ENCODE measurements at places on chromosomes 3 and 15.
A peak's percentile ranks its signal among the peaks of the same experiment; 100 is the strongest.

- DNase-seq = no peak
Observed at GRCh38 chr3:9770276-9770812, 597 bp upstream of the CAMK1 start.

- DNase-seq = no peak
Observed at GRCh38 chr3:16073203-16073602, 101.3 kb upstream of the GALNT15 start.

DNA sequence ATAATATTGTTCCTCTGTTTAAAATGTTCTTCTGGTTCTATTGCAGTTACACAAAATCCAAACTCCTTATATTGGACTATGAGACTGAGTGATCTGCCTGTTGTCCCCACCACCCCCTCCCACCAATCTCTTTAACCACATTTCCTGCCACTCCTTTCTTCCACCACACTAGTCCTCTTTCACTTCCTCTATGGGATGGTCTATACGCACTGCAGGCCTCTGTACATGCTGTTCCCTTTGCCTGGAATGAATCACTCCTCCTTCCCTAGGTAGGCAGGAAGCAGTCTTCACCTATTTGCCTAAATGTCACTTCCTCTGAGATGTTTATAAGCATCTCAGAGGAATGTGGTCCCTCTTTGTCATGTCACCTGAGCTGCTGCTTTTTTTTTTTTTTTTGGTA lies 4.0 kb downstream of the MAP2K1 start:
- peak; percentile 54 for DNase-seq

- no peak for DNase-seq
Observed at GRCh38 chr3:162332344-162332743, 835.7 kb downstream of the OTOL1 start.

DNA sequence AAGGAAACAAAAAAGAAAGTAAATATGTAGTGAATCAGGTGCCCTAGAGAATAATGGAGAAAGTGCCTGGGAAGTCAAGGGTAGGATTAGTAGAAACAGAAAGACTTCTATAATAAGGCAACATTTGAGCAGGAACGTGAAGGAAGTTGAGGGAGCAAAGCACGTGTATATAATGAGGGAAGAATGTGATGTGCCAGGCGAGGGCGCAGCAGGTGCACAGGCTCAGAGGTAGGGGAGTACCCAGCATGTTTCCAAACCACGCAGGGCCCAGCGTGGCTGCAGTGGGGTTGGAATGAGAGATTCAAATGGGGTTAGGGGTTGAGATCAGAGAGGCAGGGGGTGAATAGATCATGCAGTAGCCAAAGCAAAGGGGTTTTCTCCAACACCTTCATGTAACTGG lies 91.9 kb upstream of the VGLL4 start:
- peak; percentile 16 for DNase-seq

- DNase-seq = no peak
Observed at GRCh38 chr3:184511741-184512140, 49.8 kb upstream of the EPHB3 start.

GRCh38 chr3:16180737-16181134 lies 6.3 kb downstream of the GALNT15 start:
- DNase-seq = no peak

GRCh38 chr15:68572309-68572708 lies 6.5 kb upstream of the CORO2B start:
- no peak for DNase-seq

GRCh38 chr3:149453140-149453805 lies 21.2 kb upstream of the TM4SF4 start:
- no peak for DNase-seq

DNA sequence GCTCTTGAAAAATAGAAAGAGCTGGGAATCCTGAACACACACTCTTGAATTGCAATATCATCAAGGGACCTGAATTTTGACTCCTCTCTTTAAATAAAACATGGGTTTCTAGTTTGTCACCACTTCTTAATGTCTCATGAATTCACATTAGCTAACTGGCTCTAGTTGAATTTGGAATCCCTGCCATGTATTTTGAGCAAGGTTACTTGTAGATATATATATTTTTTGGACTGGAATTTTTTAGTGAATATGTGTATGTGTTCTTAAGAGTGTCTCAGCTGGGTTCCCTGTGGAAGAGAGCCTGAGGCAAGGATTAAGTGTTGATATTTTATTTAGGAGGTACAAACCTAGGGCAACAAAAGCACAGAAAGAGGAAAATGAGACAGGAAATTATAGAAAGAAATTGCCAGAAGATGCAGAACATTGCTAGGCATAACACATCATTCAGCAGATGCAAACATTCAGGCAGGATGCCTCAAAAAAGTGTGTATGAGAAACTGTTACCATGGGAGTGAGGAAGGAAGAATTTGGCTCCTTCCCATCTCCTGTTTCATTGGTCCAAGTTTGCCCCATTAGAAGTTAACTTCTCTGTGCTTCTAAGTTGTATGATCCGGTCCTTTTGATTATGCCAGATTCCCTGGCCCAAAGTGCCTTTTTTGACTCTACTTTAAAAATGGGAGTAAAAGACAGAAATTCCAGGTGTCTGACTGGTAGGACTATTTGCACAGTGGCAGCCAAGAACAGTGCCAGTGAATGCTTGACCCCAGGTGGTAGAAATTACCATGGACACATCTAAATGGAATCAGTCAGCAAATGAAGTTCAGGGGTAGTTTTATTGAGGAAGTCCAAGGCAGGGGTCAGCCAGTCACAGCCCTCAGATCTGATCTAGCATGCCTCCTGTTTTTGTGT lies 253.7 kb upstream of the TGFBR2 start:
- no peak for DNase-seq

DNA sequence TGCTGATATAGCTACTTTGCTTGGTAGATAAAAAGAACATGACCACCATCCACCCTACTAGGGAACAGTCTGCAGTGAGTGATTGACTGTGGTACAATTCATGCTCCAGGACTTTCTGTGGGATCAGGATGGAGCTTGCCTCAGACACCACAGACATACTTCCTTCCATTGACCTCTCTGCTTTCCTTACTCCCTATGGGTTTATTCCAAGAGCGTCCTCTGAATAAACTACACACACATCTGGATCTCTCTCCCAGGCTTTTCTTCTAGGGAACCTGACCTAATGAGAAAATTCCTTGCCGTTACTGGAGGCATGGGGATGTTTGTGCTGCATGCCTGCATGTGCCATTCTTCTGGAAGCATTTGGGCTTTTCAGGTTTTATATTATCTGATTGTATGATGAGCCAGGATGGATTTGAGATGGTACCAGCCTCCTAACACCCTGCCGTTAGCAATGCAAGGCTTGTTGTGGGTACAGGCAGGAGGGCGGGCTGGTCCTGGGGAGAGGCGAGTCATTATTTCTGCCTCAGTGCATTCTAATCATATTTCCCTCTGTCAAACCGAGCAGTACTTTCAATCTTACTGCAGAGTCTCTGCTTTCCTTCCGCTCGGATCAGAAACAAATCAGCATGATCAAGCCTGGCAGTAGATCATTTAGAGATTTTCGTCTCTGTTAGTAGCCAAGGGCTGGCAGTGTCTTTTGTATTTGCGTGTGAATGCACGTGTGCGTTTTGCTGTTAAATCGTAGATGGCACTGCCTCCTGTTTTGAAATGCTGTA lies 279.2 kb downstream of the PDCD6IP start:
- no peak for DNase-seq

DNA sequence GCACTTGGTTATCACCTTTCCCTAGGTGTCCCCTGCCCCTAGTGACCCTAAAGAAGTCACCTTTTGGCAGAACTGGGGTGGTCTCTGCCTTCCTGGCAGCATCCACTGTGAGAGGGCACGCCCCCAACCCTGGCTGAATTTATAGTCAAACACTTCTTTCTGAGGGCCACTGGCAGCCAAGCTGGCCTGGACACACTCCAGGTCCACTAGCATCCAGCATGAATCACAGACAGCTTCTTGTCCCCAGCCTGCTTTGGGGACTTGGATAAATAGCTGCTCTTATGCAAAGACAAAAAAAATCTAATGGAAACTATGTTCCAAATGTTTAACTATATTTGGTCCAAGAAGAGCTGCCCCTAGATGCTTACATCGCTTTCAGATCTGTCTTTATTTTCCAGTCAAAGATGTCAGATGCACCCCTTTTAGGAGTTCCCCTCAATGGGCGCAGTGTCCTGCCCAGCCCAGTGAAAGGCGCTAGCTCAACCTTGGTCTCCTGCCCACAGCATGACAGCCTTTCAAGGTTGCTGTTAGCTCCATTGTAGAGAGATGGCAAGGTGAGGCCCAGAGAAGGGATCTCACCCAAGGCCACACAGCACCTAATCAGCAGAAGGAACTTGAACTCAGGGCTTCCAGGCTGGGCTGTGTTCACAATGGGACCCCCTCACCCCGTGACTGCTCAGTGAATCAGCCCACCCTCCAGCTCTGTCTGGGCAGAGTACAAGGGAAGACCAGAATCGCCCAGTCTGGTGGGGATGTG lies 7.0 kb downstream of the RASL12 start:
- DNase-seq = no peak

GRCh38 chr15:63881431-63881830 lies 47.7 kb upstream of the HERC1 start:
- no peak for DNase-seq

GRCh38 chr15:59274126-59274970 lies 67.7 kb downstream of the LDHAL6B start:
- no peak for DNase-seq

DNA sequence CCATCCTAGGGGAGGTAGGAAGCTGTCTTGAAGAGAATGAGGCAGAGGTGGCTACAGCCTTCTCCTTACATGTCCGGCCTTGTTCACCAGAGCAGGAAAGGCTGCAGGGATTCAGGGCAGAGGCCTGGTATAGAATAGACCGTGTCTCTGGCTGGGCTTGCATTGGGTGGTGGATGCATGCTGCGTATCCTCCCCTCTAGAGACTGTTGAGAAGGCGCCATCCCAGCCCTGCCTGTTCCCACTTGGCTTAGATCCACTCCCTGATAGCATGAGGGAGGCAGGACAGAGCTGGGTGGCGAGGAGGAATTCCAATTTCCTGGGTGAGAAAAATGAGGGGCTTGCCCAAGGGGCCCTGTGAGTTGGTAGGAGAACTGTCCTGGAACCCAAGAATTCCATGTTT lies 57.5 kb downstream of the CORO2B start:
- DNase-seq = no peak

DNA sequence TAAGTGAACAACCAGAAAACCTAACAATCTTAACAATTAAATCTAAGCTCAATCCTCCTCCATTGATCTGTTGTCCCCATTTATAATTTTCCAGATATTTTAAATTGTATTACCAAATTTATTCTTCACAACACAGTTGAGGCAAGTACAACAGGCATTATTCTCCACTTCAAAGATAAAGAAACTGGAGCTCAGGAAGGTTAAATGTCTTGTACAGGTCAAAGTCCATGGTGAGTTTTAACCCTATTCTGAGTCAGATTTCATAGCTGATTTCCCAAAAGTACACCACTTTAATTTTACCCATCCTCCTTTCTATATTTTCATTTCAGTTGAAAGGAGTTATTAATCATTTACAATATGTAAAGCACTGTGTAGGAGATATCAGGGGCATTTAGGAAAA lies 112.2 kb downstream of the FBXL22 start:
- DNase-seq = no peak

GRCh38 chr15:49962044-49962602 lies 156.9 kb downstream of the ATP8B4 start:
- DNase-seq = no peak

DNA sequence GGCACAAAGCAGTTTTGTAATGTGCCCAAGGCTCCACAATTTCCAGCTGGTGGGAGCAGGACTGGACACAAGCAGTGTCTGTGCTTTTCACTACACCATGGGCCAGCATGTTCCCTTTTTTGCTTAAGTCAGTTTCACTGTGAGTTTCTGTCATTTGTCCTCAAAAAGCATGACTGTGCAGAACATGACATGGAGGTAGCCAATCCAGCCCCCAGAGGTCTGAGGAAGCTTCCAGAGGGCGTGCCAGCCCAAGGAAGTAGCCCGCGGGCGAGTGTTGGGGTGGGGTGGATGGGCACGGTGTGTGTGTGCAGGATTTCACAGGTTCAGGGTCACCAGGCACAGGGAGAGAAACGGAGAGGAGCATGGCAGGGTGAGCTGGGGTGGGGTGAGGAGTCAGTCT lies 8.0 kb upstream of the EEFSEC start:
- DNase-seq = no peak

DNA sequence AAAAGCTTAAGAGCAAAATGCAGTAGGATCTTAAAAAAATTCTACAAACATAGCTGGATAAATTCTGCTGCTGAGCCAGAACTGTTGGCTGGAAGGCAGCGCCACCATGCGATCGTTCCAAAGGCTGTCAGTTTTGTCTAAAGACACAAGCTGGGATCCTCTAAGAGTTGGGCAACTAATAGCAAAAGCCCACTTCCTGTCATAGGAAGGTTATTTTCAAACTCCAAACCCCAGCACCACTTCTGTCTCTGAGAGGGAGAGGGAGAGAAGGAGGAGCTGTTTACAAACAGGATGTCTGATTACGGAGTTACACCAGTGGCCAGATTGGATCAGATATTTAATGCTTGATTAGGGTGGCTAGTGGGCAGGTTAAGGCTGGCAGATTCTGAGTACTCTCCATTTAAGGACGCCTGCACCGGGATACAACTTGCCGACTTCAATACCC lies 44.0 kb downstream of the EIF4E3 start:
- peak; percentile 19 for DNase-seq

DNA sequence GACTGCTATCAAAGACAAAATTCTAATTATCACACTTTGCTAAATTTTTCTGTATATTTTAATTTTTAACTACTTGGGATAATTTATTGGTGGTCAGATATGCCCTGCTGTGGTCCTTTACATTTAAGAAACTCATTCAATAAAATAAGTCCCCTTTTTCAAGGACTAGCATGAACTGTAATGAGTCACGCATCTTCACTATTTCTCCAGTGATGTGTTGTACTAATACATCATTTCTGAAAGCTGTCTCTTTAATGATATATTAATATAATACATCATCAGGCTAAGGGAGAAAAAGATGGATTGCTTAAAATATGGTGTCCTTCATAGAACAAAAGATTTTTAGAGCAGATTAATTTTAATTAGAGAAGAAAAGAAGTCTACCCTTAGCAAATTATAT lies 901.4 kb downstream of the DIPK2A start:
- DNase-seq = no peak

- DNase-seq = no peak
Observed at GRCh38 chr3:101497803-101498202, 15.2 kb downstream of the SENP7 start.

- no peak for DNase-seq
Observed at GRCh38 chr3:52554026-52554755, 17.8 kb downstream of the UQCC5 start.

GRCh38 chr3:117084739-117085270 lies 375.2 kb downstream of the TUSC7 start:
- DNase-seq = no peak

GRCh38 chr3:11436775-11437174 lies 164.6 kb downstream of the ATG7 start:
- DNase-seq = no peak

DNA sequence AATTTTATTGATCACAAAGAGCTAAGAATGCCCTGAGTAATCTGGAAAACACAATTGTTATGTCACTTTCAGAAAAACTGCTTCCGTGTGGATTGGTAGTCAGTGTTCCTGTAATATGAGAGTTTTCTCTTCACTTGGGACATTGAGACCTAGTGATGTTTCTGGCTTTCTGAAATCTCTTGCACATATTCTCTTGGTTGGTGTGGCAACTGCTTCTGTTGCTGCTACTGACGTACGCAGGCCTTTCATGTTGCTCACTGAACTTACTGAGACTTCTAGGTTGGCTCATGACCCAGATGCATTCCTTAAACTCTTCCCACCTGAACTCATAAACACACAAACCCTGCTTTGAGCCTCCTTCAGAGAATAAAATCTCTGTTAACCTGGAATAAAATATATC lies 175.0 kb upstream of the PFN2 start:
- no peak for DNase-seq

- DNase-seq = no peak
Observed at GRCh38 chr3:25145176-25145575, 282.9 kb upstream of the RARB start.

- peak; percentile 29 for DNase-seq
Observed at GRCh38 chr15:31439328-31439727, 112.7 kb downstream of the KLF13 start.

Data from CD4-positive, alpha-beta T cell treated with Interleukin-10 for 1 hour (primary cell).